ENCODE measurements at places on chromosomes 4 and X. TPM values are rescaled to one million over a fixed set of nuclear protein-coding genes. Genes with fewer than 3 reads are reported as not detected.

The GUCY1A1 gene
- not detected for total RNA-seq

The APLN gene
- 0.72 TPM for total RNA-seq

The SH3TC1 gene
- 19.3 TPM for total RNA-seq

The TACR3 gene
- 0.15 TPM for total RNA-seq

The NSD2 gene
- 84.9 TPM for total RNA-seq

The ACOT9 gene
- 59.0 TPM for total RNA-seq

The TBCK gene
- total RNA-seq, result 17.0 TPM

The DOK7 gene
- total RNA-seq, result 1.2 TPM
